RPMI7951 (cell line): ENCODE measurements at places on chromosomes 6 and 20.

GRCh38 chr6:16319813-16320532 lies 81.6 kb downstream of the GMPR start:
- peak; percentile 98 for DNase-seq

- DNase-seq: no peak
These were observed 42.6 kb downstream of the PLCG1 start for GRCh38 chr20:41179961-41180360.

DNA sequence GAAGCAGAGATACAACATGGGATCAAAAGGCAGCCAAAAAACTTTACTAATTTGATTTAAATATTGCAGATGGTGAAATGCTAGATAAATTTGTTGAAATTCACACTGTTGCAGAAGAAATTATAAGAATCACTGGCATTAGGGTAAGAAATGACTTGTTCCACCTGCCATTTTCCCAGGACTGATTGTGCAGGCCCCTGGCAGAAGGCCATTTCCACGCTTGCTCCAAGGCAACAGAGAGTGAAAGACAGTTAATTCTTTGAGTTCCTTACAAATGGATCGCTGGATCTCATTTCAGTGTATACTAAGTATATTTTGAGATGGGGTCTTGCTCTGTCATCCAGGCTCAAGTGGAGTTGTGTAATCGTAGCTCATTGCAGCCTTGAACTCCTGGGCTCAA lies 67.0 kb upstream of the TMEM181 start:
- no peak for DNase-seq

DNA sequence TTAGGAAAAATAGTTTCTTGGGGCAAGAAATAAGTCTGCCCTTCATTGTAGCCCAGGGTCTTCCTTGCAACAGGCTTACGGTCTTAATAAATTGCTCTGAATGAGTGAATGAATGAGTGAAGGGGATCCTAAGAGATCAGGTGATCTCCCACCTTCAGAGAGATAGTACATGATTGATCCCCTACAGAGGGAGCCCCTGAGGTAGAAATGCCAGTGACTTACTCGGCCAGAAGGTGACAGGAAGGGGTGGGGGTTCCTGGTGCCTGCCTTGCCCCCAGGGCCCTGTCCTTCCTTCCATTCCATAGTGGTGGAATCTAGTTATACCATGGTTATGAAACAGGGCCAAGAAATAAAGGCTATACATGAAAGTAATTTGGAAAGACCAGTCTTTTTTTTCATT lies 215.3 kb upstream of the SSTR4 start:
- DNase-seq: no peak
